Midbrain (tissue), 1 donor: ENCODE measurements at places on chromosomes 11 and 22.

GRCh38 chr11:45737056-45737455 lies 67.9 kb upstream of the SLC35C1 start:
- no peak for DNase-seq

GRCh38 chr11:88404932-88405710 lies 67.6 kb upstream of the CTSC start:
- DNase-seq = no peak

GRCh38 chr11:3340025-3340424 lies 38.9 kb downstream of the ZNF195 start:
- DNase-seq = no peak

GRCh38 chr11:126282736-126283591 lies at the start of gene TIRAP:
Gene TIRAP (plus strand): TSS chr11:126283093. CDS start chr11:126290895, 7,802 bp downstream.
- DNase-seq = peak; percentile 51

GRCh38 chr11:112583261-112583893 lies 322.7 kb upstream of the PLET1 start:
- DNase-seq = no peak

DNA sequence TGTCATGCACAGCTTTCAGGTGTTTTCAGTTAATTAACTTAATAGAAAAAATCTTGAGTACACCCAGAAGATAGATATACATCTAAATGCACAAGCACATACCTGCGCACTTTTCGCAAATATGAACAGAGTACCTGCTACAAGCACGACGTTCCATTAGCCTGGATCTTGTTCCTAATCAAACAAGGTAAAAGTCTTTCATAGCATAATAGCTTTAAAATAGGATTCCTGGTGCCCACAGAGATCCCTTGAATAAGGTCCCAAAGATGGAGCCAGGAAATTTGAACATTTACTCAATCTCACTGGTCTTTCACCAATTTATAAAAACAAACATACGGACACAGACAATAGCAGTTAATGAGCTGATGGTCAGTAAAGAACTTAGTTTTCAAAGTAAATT lies 689.8 kb upstream of the CHORDC1 start:
- DNase-seq = no peak
